Kidney (tissue), 22 donors: ENCODE measurements at places on chromosomes 1 and 21. TPM values are rescaled to one million over a fixed set of nuclear protein-coding genes. Genes with fewer than 3 reads are reported as not detected.

TTC39A gene
- 70.1 TPM for total RNA-seq

CD34 gene
- total RNA-seq = 50.9 TPM

SPOCD1 gene
- 0.98 TPM for total RNA-seq

LCE1B gene
- not detected for total RNA-seq

IL22RA1 gene
- total RNA-seq = 1.4 TPM

CLCA2 gene
- not detected for total RNA-seq

NID1 gene
- 70.1 TPM for total RNA-seq

S100A13 gene
- total RNA-seq = 225 TPM

FAM167B gene
- 19.6 TPM for total RNA-seq

ARHGAP29 gene
- total RNA-seq = 145 TPM

OR10Z1 gene
- total RNA-seq = not detected

SPRR1A gene
- not detected for total RNA-seq

PTCH2 gene
- total RNA-seq = 1.2 TPM

NCAM2 gene
- total RNA-seq = 0.82 TPM

FCRL6 gene
- total RNA-seq = 1.4 TPM

IGSF9 gene
- 0.88 TPM for total RNA-seq

LRRC7 gene
- total RNA-seq = 0.19 TPM

IFFO2 gene
- 23.1 TPM for total RNA-seq

CD101 gene
- 1.3 TPM for total RNA-seq
